ENCODE measurements at places on chromosomes 7 and 10.

DNA sequence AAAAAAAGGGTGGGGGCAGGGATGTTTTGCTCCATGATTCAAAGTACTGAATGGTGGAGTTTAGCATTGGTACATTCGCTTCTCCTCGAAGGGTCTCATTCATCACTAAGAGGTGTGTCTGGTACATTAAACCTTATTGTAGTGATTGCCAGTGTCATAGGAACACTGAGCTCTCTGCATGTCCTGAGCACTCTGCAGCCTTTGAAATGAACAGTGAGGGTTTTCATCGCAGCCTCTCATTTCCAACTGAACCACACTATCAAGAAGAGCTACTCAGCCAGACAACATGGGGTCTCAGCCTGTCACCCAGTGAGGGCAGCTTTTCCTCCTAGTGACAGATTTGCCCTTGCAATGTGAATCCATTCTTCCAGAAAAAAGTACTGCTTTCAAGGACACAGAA, 7.6 kb upstream of the DEPP1 start:
- no peak for DNase-seq

DNA sequence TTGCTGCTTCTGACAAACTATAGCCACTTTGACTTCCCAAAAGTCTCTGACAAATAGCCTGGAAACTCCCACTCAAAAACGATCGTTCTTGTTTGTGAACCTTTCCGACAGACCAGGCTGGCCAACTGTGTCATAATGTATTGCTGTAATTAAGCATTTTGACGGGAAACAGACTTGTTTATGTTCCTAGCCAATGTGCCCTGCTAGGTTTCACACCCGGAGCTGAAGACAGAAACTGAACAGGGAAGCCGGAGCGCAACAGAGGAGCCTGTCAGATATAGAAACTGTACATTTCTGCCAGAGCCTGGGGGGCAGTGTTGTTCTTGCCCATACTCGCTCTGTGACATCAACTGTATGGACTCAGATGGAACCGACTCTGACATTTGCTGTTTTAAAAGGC, 55.3 kb upstream of the C7orf33 start:
- no peak for DNase-seq

- DNase-seq = no peak
Measured at GRCh38 chr10:125797424-125797823, 21.8 kb upstream of the MMP21 start.

DNA sequence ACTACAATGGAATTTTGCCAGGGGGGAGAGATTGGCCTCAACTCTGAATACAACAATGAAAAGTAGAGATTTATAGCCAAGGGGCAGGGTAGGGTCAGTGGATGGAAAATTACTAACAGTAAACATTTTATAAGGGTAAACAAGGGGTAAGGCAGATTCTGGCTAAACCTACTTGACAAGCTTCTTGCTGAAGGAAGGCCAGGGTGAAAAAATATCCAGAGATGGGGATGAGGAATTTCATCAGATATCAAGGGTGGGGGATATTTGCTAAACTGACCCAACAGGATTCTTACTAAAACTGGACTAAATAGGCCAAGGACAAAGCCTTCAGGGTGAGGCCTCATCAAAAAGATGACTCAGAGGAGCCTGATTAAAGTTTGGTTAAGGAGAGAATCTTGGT, 156.3 kb downstream of the RTKN2 start:
- no peak for DNase-seq

- DNase-seq = no peak
Measured at GRCh38 chr7:44102846-44103565, 1.1 kb upstream of the AEBP1 start.

DNA sequence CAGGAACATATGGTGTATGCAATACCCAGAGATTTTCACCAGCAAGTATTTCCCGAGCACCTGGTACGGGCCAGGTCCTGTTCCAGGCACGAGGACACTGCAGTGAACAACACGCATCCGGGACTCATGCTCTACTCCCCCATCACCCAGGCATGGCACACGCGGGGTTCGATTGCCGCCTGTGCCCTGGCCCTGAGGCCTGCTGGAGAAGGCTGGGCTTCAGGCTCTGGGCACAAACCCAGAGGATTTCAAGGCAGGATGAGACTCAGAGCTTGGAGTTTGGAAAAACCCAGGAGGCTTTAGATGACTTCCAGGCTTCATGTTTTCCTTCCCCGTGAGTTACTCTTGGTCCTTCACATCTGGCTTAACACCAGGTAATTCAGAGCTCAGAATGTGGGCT, 143.5 kb downstream of the NEURL1 start:
- no peak for DNase-seq

DNA sequence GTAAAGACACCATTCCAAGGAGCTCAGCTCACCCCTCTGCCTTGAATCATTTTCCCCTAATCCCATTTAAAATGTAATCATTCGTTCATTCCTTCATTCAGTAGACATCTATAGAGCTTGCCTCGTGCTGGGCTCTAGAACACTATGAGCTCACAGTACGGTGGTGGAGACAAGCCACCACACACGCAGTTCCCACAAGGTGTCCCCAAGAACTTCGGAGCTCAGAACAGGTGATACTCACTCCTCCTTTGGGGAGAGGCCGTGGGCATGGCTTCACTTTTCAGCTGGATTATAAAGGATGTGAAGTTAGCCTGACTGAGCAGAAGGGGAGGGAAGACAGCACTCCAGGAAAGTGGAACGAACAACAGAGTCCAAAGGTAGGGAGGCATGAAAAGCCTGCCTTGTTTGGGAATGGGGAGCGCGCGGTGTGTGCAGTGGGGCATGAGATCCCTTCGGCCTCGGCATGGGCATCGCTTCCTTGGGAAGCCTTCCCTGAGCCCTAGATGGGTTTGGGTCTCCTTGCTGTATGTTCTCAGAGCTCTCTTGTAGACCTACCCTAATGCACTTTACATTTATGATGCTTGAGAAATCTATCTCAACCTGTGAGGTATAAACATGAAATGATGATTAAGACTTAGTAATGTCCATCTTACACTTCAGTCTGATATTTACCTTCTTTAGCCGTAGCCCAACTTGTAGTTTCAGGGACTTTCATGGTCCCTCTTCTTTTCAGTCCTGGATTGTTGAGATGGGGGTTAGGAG, 809 bp upstream of the OGA start:
- DNase-seq = peak; percentile 28

DNA sequence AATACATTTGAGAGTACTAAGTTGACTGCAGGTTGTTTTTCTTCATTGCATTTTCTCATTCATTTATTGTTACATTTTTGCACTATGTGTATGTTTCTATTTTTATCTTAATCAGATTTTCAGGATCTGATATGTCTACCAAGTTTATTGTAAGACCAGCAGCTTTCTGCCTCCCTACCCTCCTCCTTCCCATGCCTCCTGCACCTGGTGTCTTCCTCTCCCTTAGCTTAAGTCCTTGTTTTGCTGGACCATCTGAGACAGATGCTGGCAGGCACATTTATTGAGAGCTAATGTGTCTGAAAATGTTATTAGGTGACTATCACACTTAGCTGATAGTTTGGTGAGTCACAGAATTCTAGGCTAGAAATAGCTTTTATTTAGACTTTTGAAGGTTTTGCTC, 79.6 kb downstream of the ANLN start:
- DNase-seq = no peak

DNA sequence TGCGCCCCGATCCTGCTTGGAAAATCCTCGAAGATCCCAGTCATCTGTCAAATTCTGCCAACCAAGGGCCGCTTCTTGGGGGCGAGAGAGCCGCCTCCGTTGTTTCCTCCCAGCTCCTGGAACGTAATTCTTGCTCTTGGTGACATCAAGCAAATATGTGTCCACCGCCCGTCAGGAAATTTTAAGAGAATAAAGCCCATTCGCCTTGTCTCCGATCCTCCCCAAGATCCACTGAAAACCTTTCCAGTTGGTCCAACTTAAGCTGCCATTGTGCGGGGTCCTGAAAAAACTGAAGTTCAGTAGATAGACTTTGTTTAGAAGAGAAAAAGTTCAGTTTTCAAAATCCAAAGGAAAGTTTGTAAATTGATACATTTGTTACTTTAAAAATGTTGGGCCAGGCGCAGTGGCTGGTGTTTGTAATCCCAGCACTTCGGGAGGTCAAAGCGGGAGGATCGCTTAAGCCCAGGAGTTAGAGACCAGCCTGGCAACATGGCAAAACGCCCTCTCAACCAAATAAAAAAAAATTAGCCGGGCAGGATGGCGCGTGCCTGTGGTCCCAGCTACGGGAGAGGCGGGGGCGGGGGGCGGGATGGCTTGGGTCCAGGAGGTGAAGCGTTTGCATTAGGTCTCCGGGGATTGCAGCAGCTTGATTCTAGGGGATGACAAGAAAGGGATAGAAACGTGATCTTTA, 1.0 kb upstream of the ZNF800 start:
- no peak for DNase-seq

DNA sequence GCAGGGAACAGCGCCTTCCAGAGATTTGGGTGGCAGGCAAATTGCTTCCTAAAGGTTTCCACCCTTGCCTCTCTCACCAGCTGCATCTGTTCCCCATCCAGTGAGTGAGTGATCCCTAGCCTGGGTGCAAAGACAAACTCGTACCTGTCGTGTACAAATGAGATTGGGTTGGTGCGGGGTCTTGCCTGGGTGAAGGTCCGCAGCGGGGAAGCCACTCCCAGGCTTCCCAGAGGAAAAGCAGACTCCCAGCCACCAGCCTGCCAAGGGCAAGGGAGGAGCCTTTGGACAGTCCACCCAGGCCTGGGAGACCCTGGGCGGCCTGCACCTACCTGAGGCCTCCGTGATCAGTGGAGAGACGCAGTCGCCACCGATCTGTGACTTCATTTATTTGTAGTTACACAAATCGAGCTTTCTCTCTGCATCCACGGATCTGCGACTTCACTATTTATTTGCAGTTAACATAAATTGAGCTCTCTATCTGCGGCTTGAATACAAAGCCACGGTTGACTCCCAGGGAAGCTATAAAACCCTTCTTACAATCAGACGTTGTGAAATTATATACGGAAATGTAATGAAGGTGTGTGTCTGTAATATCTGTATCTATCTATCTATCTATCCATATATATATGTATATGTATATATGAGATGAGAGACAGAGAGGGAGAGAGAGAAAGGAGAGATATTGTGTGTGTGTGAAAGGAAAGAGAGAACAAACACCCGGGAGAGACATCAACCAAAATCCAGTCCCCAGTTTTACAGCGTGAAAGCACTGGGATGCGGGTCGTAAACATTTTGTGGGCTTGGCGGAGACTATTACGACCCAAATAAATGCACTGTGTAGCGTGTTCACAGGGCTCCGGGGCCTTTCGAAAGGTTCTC, 3.0 kb upstream of the HOXA7 start:
- DNase-seq = no peak

DNA sequence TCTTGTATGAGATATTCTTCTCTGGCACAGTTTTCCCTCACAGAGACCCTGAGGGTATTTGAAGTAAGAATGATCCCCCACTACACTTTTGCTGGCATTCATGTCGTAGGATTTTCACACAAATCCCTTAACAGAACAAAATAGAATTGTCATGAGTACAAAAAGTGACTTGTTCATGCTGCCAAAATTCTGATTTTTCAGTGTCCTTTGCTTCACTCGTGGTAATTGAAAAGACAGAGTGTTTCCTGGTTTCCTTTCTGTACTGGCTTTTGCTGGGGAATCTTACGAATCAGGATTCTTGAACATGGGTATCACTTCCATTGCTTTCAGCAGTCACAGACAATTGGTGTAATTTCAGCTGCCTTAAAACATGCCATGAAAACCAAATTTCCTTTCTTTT, 756.3 kb downstream of the REEP3 start:
- DNase-seq = no peak

Data from activated naive CD4-positive, alpha-beta T cell (primary cell).